ENCODE measurements at places on chromosomes 3 and 15.

DNA sequence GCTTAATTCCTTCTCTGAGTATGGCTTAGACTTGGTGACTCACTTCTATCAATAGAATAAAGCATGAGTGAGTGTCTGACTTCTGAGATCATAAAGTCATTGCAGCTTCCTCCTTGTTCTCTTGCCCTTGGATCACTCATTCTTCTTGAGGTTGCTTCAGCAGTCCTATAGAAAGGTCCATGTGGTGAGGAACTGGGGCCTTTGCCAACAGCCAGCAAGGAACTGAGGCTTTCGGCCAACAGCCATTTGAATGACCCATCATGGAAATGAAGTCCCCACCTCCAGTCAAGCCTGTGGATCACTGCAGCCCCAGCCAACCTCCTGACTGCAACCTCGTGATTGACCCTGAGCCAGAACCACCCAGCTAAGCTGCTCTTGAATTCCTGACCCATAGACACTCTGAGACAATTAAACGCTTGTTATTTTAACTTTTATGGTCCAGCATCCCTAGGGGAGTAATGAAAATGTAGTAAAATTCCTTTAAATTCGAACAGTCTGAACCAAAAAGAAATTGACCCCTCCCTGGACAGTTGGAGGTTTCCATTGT, 84.5 kb downstream of the WDR76 start:
- no peak for DNase-seq

DNA sequence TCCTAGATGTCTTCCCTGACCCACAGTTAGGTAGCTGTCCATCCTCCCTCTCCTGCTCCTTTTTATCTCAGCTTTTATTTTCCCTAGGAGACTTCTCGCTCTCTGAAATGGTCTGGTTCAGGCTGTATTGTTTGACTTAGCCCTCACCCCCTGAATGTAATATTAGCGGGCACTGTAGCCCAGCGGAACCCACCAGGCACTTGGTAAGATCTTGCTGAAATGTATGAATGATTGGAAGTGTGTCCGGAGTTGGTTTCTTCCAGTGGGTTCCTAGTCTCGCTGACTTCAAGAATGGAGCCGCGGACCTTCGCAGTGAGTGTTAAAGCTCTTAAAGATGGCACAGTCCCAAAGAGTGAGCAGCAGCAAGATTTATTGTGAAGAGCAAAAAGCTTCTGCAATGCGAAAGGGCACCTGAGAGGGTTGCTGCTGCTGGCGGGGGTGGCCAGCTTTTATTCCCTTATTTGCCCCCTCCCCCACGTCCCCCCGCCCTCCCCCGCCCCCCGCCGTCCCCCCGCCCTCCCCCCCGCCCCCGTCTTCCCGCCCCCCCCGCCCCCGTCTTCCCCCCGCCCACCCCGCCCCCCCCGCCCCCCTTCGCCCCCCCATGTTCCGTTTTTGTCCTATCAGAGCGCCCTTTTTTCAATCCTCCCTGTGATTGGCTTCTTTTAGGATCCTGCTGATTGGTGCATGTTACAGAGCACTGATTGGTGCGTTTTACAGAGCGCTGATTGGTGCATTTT, 694 bp upstream of the EEFSEC start:
- DNase-seq = no peak

GRCh38 chr3:9898467-9899241, 4.0 kb upstream of the IL17RE start:
- DNase-seq = no peak

GRCh38 chr3:33722191-33722590, 4.1 kb upstream of the CLASP2 start:
- no peak for DNase-seq
